ENCODE measurements at places on chromosomes 1 and 21.

- H3K27ac ChIP-seq = no peak overlapping the region
- H3K4me3 ChIP-seq = no peak overlapping the region
- no peaks in the 10 kb centered on the region for H3K36me3 ChIP-seq
Observed at GRCh38 chr1:212917134-212917485, 33.2 kb upstream of the VASH2 start.

GRCh38 chr1:158227904-158228623, 26.2 kb upstream of the CD1A start:
- H3K4me3 ChIP-seq = no peak overlapping the region
- no peak overlapping the region for H3K27ac ChIP-seq
- peaks cover 8% of the 10 kb centered on the region for H3K27me3 ChIP-seq
- no peak for DNase-seq

DNA sequence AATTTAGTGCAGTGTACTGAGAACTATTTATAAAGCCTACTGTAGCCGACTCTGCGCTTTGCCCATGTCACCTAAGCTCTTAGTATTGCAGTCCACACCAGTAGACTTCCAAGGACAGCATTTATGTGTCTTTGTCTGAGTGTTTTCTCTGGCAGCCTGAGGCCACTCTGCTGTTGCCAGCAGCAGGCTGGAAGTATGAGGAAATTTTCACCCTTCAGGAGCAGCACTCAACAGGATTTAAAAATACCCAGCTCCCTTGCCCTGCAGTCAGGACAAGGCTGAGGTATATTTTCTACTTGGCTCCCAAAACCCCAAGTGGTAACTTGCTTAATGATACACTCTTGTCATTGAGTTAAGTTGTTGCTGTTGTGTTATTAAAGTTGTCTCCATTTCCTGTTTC, 230.1 kb downstream of the SRGAP2C start:
- no peak overlapping the region for H3K27ac ChIP-seq
- H3K36me3 ChIP-seq = no peaks in the 10 kb centered on the region
- peaks cover 8% of the 10 kb centered on the region for H3K4me1 ChIP-seq
- DNase-seq = no peak
- H3K27me3 ChIP-seq = peaks cover 3% of the 10 kb centered on the region

- peaks cover 15% of the 10 kb centered on the region for H3K36me3 ChIP-seq
- no peak overlapping the region for H3K4me3 ChIP-seq
- H3K27me3 ChIP-seq = no peaks in the 10 kb centered on the region
- H3K4me1 ChIP-seq = peaks cover 5% of the 10 kb centered on the region
Observed at GRCh38 chr1:151641229-151641628, 29.4 kb downstream of the SNX27 start.

GRCh38 chr1:204506969-204507316, 9.3 kb upstream of the MDM4 start:
- H3K4me3 ChIP-seq = peak overlapping the region; percentile 85
- peak overlapping the region; percentile 100 for H3K27ac ChIP-seq
- H3K36me3 ChIP-seq = no peaks in the 10 kb centered on the region
- H3K27me3 ChIP-seq = no peaks in the 10 kb centered on the region
- DNase-seq = peak; percentile 93

DNA sequence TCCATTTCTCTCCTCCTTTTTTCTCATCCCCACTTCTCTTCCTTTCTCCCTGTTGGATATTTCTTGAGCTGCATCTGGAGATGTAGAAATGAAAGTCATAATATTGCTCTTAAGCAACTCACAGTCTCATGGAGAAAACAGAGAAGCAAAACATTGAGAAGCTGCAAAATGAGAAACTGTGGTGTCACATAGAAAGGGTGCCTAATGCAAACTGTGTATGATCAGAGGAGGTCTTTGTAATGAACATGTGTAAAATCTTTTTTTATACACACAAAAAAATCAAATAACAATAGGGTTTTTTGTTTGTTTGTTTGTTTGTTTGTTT, 11.8 kb upstream of the SLAMF7 start:
- peaks cover 9% of the 10 kb centered on the region for H3K36me3 ChIP-seq
- H3K27me3 ChIP-seq = no peaks in the 10 kb centered on the region
- H3K4me1 ChIP-seq = peaks cover 26% of the 10 kb centered on the region
- no peak overlapping the region for H3K27ac ChIP-seq
- no peak overlapping the region for H3K4me3 ChIP-seq
- no peak for DNase-seq

- H3K27ac ChIP-seq = no peak overlapping the region
- H3K4me3 ChIP-seq = no peak overlapping the region
- H3K27me3 ChIP-seq = no peaks in the 10 kb centered on the region
- H3K36me3 ChIP-seq = no peaks in the 10 kb centered on the region
- DNase-seq = no peak
Observed at GRCh38 chr1:82108843-82109242, 308.1 kb downstream of the ADGRL2 start.

DNA sequence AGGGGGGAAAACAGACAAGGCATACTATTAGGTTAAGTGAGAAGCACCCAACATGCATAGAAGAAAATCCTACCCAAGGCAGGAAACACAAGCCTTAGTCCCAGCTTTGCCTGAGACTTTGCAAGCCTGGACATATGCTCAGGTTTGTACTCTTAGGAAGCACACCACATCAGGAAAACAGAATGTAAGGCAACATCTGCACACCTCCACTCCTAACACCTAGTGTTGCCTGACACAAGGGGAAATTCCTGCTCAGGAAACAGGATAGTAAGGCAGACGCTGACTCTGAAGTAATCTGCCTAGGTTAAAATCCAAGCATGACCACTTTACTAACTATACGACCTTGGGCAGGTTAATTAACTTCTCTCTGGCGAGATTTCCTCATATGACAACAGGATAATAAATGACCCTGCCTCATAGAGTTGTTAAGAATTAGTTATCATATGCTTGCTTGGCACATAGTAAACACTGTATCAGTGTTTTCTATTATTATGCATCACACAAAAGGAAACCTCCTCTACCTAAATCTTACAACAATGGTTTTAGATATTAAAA, 119.8 kb downstream of the ZZZ3 start:
- H3K4me3 ChIP-seq = no peak overlapping the region
- H3K27me3 ChIP-seq = no peaks in the 10 kb centered on the region
- DNase-seq = no peak
- no peaks in the 10 kb centered on the region for H3K4me1 ChIP-seq
- peaks cover 30% of the 10 kb centered on the region for H3K36me3 ChIP-seq
- H3K27ac ChIP-seq = no peak overlapping the region

GRCh38 chr1:25922056-25922970, 16.1 kb upstream of the STMN1 start:
- H3K4me3 ChIP-seq = peak overlapping the region; percentile 74
- H3K27me3 ChIP-seq = peaks cover 40% of the 10 kb centered on the region
- peaks cover 25% of the 10 kb centered on the region for H3K4me1 ChIP-seq
- H3K27ac ChIP-seq = peak overlapping the region; percentile 29
- DNase-seq = peak; percentile 69
- H3K36me3 ChIP-seq = no peaks in the 10 kb centered on the region

GRCh38 chr1:200670242-200671118, 773 bp upstream of the DDX59 start:
- H3K36me3 ChIP-seq = peaks cover 15% of the 10 kb centered on the region
- peaks cover 44% of the 10 kb centered on the region for H3K4me1 ChIP-seq
- H3K27me3 ChIP-seq = no peaks in the 10 kb centered on the region
- DNase-seq = peak; percentile 44

DNA sequence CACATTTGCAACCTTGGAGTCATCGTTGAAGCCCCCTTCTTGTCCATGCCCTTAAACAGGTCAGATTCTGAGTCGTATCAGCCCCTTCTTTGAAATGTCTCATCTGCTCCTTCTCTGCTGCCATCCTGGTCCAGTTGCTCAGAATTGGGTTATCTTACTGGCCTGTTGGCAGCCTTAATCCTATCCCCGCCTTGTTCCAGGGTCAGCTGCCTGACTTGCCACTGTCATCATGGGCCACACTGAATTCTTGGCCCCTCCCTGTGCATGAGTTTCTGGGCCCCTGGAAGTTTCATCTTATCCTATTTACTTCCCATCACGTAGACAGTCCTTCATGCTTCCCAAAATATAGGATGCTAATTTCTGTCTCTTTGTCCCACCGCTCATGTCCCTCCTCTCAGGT, 23.7 kb downstream of the IRF2BP2 start:
- H3K4me3 ChIP-seq = no peak overlapping the region
- no peak for DNase-seq
- no peak overlapping the region for H3K27ac ChIP-seq
- H3K36me3 ChIP-seq = no peaks in the 10 kb centered on the region

Measured in activated CD8-positive, alpha-beta memory T cell treated with anti-CD3 and anti-CD28 coated beads, Interleukin-2, amount 10 ng/mL, durations not matched to agents 7 days and 5 days (primary cell).